ENCODE measurements at places on chromosomes 3 and 15.

- no peak for DNase-seq
Measured at GRCh38 chr3:12809001-12809400, 12.5 kb downstream of the CAND2 start.

DNA sequence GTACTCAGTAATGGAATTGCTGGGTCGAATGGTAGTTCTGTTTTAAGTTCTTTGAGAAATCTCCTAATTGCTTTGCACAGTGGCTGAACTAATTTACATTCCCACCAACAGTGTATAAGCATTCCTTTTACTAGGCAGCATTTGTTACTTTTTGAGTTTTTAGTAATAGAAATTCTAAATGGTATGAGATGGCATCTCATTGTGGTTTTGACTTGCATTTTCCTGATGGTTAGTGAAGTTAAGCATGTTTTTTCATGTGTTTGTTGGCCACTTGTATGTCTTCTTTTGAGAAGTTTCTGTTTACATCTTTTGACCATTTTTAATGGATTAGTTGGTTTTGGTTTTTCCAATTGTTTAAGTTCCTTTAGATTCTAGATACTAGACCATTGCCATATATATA is 28.4 kb downstream of the TP63 start:
- DNase-seq = no peak

GRCh38 chr15:66860844-66861243 is 158.8 kb downstream of the SMAD6 start:
- no peak for DNase-seq

- DNase-seq = no peak
Measured at GRCh38 chr3:120481081-120481480, 30.3 kb upstream of the FSTL1 start.

GRCh38 chr15:66713843-66714508 is 11.9 kb downstream of the SMAD6 start:
- no peak for DNase-seq

DNA sequence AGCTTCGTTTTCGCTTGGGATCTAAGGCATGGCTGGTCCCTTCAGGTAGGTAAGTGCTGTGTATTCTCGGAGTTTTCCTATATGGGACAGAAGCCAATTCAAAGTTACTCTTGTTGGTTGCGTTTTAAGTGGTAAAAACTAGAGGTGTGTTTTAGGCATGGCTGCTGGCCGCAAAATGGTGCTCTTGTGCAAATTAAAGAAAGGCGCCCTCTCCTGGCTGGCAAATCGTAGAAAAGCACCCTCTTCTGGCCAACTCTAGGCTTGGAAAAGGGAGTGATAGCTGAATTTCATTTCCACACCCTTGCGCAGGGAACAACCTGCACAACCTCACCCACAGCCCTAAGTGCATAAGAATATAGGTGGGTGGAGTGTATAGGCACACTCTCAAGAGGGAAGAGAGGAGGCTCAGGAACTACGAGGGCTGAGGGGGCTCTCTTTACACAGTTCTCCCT is 23.5 kb downstream of the DRD3 start:
- peak; percentile 22 for DNase-seq

DNA sequence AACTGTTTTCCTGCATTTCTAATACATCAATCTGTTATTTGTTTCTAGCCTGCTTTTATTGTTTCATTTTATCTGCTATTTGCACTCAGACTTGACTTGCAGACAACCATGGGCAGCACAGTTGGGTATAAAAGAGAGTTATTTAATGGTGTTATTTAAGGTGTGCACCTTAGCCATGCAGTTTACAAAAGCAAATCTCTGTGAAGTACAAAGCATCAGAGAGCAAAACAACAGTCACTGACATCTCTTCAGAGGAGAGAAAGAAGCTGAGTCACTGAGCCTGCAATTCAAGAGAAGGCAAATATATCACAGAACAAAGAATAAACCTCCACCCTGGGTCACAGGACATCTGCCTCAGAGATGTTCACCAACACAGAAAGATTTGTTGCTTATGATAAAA is 255.9 kb upstream of the ICE2 start:
- no peak for DNase-seq

GRCh38 chr3:197175503-197175902 is 122.9 kb downstream of the DLG1 start:
- no peak for DNase-seq

DNA sequence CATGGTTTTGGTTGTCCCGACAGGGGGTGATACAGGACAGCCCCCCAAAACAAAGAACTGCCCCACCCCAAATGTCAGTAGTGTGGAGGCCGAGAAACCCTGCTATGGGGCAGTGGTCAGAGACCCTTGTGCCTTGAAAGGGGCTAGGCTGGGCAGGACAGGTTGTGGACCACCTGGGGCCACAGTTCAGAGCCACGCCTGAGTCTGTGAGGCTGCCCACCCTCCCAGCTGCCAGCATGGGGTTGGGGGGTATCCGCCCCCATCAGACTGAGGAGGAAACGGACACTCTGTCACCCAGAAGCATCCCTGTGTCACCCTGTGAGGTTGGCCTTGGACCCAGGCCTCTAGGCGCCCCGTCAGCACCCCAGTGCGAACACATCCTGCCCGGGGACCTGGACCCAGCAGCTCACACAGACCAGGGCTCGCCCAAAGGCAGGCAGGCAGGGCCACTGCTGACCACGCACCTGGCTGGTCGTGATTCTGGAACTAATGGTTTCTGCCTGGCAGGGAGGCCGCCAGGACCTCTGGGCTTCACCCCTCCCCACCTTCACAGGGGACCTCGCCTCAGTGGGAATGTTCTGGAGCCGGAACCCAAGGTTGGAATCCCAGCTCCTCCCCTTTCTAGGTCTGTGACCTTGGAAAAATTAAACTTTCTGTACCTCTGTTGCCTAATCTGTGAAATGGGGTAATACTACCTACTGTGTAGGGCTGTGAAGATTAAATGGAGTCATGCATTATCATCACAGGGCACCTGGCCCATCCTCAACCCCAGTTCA is 1.4 kb downstream of the SLC41A3 start:
- DNase-seq = no peak

DNA sequence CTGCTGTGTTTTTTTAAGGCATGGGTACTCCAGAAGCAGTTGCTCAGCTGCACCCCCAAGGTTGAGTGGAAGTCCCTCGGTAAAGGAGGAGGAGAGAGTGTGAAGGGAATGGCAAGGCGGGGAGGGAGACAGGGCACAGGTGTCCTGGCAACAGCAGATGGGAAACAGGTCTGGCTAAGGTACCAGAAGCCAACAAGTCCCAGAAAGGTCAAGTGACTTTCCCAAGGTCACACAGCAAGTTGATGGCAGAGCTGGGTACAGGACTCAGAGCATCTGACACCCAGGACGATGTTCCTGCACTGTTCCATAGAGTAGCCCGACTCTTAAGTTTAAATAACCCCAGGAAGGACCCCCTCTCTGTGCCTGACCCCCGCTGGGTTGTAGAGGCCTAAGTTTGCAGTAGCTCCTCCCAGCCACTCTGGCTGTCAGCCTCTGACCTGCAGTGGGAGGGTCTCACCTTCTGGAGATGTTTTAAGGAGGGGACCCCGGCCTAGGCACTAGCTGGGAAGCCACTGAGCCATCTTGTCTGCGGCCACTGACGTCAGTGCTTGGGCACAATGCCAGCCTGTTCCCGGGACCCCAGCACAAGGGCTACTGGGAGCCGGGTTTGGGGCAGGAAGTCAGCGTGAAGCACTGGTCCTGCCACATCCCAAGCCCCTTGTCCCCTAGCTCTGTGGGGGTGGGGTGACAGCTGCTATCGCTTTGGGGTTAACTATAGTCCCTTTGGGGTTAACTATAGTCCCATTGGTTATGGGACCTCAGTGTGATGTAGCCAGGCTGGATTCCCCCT is 10.5 kb downstream of the CSK start:
- no peak for DNase-seq

DNA sequence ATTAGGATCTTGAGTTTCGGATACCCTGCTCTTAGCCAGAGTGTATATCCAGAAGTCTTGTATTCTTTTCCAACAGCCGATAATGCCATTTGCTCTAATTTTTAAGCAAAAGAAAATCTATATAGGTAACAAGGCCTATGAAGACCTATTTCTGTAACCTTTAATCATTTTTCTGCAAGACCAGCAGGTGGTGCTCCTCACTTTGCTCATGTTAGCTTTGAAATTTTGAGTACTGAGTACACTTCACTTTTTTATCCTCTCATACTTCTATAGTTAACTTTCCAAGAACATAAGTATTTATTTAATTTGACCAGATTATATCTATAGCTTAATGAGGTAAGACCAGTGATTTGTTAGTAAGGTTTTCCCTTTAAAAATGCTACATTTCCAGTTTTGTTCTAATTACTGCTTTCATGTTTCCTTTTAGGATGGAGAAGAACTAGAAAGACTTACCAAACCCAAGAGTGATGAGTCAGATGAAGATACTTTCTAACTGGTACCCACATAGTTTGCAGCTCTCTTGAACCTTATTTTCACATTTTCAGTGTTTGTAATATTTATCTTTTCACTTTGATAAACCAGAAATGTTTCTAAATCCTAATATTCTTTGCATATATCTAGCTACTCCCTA is 20.5 kb downstream of the SLC35A5 start:
- peak; percentile 7 for DNase-seq

- DNase-seq = no peak
Measured at GRCh38 chr3:103295974-103296570, 861.3 kb downstream of the ZPLD1 start.

DNA sequence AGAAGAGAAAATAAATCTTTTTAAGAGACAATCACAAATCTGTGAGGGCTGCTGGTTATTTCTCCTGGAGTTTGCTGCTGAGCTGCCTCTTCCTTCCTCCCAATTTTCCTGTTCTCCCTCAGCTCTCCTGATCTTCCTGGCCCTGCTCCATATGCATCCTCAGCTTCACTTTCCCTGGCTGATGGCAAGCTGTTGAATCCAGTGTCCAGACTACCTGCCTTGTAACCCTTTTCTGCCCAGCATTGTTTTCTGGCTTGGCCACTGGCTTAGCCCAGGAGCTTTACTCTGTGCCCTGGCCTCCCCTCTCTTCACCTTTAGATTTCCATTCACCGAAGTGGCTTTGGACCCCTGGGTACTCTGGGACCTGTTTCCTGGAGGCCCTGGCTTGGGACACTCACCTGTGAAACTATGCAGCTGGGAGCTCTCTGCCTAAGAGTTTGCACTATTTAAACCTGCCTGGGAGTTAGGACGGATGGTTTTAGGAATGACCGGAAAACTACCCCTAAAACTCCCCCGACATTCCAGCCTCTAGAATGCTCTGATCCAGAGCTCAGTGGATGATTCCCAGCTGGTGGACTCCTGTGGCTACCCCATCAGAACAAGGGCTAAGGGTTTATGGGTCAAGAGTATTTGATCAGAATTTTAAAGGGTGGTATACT is 90.0 kb downstream of the RBPMS2 start:
- no peak for DNase-seq

- DNase-seq = no peak
Measured at GRCh38 chr3:179330438-179330837, 7.6 kb downstream of the ZNF639 start.

DNA sequence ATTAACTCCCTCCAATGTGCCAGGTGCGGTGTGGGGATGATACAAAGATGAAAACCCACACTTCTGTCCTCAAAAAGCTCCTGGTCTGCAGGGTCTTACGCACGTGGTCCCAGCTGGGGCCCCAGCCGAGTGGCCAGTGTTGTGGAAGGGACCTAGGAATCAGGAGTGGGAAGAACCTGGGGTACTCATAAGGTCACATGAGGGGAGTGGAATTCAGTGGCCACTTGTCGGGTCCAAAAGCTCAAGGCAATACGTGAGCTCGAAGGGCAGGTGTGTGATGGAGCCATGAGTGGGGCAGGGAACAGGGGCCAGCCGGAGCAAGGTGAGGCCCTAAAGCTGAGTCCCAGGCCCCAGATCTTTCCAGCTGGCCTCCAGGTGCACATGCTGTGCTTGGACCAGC is 260.0 kb upstream of the LYSMD4 start:
- no peak for DNase-seq

GRCh38 chr15:50484781-50485180 is 60.6 kb downstream of the USP8 start:
- no peak for DNase-seq

DNA sequence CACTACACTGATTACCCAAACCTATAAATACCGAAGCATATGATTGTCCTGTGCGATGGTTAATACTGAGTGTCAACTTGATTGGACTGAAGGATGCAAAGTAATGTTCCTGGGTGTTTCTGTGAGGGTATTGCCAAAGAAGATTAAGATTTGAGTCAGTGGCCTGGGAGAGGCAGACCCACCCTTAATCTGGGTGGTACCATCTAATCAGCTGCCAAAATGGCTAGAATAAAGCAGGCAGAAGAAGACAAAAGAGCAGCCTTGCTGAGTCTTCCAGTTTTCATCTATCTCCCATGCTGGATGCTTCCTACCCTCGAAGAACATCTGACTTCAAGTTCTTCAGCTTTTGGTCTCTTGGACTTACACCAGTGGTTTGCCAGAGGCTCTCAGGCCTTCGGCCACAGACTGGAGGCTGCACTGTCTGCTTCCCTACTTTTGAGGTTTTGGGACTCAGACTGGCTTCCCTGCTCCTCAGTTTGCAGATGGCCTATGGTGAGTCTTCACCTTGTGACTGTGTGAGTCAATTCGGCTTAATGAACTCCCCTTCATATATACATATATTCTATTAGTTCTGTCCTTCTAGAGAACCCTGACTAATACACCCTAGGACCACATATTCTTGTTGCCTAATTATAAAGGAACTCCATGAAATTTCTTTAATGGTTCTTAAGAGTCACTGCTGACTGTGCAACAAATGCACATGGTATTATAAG is 31.7 kb downstream of the CSNK1G1 start:
- no peak for DNase-seq

DNA sequence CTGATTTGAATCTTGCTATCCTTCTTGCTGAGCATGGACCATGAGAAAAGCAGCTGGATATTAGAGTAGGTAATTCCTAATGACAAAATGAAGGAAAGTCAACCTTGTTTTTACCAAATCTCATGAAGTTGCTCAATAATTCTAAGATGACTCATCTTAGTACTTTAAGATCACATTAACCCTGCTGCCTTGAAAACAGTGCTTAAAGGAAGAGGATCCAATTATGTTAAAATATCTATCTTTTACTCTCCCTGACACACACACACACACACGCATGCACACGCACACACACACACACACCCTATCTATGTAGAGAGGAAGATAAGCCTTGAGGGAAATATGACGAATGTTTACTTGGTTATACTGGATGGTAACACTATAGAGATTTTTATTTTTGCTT is 16.0 kb upstream of the MYO1E start:
- DNase-seq = no peak

- no peak for DNase-seq
Measured at GRCh38 chr3:126745760-126746394, 41.8 kb downstream of the CHCHD6 start.

- no peak for DNase-seq
Measured at GRCh38 chr3:136277634-136278033, 27.5 kb downstream of the PCCB start.

GRCh38 chr3:126849768-126850167 is 133.1 kb upstream of the PLXNA1 start:
- no peak for DNase-seq

DNA sequence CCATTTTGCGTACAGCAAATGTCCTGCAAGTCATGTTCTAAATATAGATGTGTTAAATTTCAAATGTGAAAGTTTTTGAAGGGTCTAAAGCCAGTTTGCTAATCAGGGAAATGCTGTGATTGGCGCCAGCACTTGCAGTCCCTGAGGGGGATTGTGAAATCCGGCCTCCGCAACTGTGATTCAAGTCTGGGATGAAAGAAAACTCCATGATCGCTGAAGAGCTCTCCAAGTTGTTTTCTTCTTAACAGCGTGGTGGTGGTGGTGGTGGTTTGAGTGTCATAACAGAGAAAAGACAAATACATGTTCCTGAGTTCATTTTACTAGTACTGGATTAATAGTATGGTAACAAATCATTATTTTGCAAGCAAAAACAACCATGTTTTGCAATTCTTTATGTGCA is 51.8 kb downstream of the MITF start:
- no peak for DNase-seq

GRCh38 chr3:118526758-118527513 is 507.7 kb downstream of the IGSF11 start:
- DNase-seq = no peak
